Lower lobe of right lung (tissue), 2 donors: ENCODE measurements at places on chromosomes 13 and 19. TPM values are rescaled to one million over a fixed set of nuclear protein-coding genes. Genes with fewer than 3 reads are reported as not detected.

- no peak for DNase-seq
These were observed 43.1 kb downstream of the SERP2 start for GRCh38 chr13:44416744-44417143.

GRCh38 chr13:44790289-44790688 lies 199.0 kb downstream of the NUFIP1 start:
- DNase-seq = no peak

DNA sequence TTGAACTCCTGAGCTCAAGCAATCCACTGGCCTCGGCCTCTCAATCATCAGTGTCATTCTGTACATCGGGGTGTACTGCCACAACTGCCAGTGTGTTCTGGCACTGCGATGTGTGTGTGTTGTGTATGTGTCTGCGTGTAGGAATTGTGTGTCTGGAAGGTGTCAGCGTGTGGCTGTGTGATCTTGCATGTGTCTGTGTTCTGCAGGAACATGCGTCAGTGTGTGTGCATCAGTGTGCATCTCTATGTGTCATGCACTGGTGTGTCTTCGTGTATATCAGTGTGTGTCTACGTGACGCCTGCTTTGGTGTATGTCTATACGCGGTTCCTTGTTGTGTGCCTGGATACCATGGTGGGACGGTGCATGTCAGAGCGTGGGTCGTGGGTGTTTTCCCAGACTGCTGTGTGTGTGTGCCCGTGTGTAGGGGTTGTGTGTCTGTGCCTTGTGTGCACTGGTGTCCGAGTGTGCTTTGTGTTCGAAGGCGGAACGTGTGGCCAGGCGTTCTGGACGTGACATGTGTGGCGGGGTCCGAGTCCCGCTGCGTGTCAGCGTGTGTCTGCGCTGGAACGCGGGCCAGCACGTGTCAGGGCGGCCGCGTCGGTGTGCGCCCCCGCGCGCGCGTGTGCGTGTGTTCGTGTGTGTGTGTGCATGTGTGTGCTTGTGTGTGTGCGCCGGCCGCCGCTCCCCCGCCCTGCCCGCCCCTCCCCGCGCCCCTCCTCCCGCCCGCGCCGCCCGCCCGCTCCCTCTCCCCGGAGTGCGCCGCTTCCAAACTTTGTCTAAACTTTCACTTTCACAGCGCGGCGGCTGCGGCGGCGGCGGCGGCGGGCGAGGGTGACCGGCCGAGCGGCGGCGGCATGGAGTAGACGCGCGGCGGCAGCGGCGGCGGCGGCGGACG lies at the start of gene NFIX:
Gene NFIX (plus strand): TSS at position 775 of the 895 bp plus-strand sequence. CDS start 363 bp downstream, outside the sequence.
- DNase-seq = peak; percentile 78

GRCh38 chr19:19171821-19172532 lies 1.9 kb upstream of the MEF2B start:
- no peak for DNase-seq

DNA sequence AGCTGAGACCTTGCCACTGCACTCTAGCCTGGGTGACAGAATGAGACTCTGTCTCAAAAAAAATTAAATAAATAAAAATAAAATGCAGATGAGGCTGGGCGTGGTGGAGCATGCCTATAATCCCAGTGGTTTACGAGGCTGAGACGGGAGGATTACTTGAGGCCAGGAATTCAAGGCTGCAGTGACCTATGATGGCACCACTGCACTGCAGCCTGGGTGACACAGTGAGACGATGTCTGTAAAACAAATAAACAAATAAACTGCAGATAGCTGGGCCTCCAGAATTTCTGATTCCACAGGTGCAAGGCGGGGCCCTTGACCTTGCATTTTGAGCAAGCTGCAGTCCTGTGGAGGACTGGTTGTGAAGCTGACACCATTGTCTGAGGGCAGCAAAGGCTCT lies 3.1 kb upstream of the MAG start:
- no peak for DNase-seq

- peak; percentile 39 for DNase-seq
These were observed 49.1 kb downstream of the TSSK6 start for GRCh38 chr19:19466201-19466600.

DNA sequence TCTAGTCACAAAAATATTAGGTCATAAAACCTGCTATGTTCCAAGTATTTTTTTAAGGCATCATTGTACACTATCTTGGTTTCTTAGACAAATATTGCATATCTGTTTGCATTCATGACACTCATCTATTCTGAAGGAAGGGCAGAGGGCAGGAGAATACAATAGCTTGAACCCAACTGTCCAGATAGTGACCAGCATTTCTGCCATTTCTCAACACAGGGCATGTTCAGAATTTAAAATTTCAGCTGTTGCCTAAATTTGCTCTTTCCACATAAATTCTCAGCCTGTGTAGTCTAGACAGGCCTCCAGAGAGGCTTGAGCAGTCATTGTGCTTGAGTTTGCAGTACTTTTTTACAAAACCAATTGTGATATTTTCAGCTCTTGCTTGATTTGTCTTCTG lies 119.5 kb downstream of the ZAR1L start:
- DNase-seq = no peak

GRCh38 chr19:40322951-40323615 lies 25.1 kb downstream of the C19orf47 start:
- DNase-seq = no peak

DNA sequence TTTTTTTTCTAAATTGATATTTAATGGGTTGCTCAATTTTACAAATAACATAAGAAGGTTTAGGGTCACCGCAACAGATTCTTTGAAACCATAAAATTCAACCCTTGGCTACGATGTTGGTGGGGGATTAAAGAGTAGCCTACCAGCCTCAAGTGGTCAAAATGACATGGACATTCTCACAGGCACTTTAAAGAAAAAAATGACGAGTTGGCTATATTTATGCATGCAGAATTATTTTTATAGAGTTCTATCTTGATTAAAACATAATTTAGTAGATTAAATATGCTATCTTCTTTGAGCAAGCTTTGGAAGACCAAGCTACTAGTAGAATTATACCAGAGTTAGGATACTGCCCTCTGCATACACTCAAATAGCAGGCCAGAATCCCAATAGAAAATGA lies 293.0 kb downstream of the DCT start:
- DNase-seq = no peak

DNA sequence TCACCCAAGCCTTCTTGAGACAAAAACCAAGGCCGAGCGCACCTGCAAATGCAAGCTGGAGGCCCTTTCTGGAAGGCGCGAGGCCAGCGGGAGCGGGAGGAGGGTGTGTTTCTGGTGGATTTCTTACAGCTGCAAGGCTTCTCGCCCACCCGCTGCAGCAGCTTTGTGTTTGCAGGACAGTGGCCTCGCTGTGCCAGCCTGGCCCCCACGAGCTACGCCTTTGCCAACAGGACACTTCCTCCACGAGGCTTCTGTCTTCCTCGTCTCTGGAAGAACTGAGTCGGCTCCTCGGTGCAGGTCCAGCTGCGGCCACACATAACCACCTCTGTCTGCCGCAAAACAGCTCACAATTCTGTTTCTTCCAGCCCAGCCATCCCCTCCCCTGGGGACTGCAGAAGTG lies 10.1 kb downstream of the ATCAY start:
- DNase-seq = no peak

GRCh38 chr13:20178156-20178555 lies 14.6 kb downstream of the GJB2 start:
- no peak for DNase-seq

DNA sequence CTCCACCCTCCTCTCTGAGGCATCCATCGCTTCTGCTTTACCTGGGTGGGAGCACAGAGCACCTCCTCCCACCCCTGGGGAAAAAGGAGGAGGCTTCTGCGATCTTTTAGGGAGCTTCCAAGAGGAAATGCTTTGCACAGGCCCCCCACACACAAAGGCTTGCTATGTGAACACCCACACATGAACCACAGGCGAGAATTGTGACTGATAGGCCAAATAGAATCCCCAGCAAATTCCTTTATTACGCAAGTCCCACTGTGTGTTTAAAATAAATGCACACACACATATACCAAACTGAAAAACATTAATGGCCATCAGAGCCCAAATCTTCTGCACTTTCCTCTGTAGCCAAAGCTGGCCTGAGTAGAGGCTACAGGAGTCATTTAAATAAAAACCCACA lies 50.6 kb downstream of the HSPH1 start:
- no peak for DNase-seq

- DNase-seq = no peak
These were observed 559 bp downstream of the POLR2E start for GRCh38 chr19:1094655-1094977.

Gene ZNF587B
- total RNA-seq = 12.5 TPM

Gene COG3
- total RNA-seq = 21.9 TPM

Gene NPAS1
- total RNA-seq = 1.8 TPM

Gene KLF2
- 137 TPM for total RNA-seq

Gene DLEU7
- 3.3 TPM for total RNA-seq

Gene AMER2
- total RNA-seq = not detected

Gene URAD
- total RNA-seq = not detected

Gene IGSF23
- not detected for total RNA-seq

Gene KLK11
- 11.2 TPM for total RNA-seq

Gene ZNF761
- total RNA-seq = 14.7 TPM

Gene BCL2L12
- total RNA-seq = 17.0 TPM
